Renal cortex interstitium (tissue), 15 donors: ENCODE measurements at places on chromosomes 1 and 21. TPM values are rescaled to one million over a fixed set of nuclear protein-coding genes. Genes with fewer than 3 reads are reported as not detected.

DNA sequence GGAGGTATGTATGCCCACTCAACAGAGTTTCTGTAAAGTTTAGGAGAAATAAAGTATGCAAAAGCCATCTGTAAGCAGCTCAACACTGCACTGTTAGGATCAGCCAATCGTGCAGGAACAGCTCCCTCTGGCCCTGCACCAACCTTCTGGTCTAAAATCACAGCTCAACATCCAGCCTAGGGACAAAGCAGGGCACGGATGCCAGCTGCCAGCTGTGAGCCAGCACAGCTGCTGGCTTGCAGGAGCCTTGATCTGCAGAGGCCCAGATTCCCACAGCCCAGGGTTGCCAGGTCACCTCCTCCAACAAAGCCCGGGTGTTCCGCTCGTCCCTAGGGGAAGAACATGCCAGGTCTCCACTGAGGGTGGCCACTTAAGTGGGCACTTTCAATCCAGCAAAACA is 8.6 kb downstream of the ACOT7 start:
- no peak for DNase-seq

Gene OR2M5
- polyA plus RNA-seq, result not detected

- DNase-seq, result no peak
Measured at GRCh38 chr1:25487628-25488027, 55.8 kb upstream of the LDLRAP1 start.

Gene RYR2
- polyA plus RNA-seq, result 1.2 TPM

Gene SMCP
- polyA plus RNA-seq, result not detected
